Adrenal gland (tissue), 19 donors: ENCODE measurements at places on chromosomes 13 and 19. TPM values are rescaled to one million over a fixed set of nuclear protein-coding genes. Genes with fewer than 3 reads are reported as not detected.
A peak's percentile ranks its signal among the peaks of the same experiment; 100 is the strongest.

JSRP1 gene
- total RNA-seq: 0.54 TPM

CD37 gene
- 23.2 TPM for total RNA-seq

LPAR2 gene
- 2.7 TPM for total RNA-seq

DNA sequence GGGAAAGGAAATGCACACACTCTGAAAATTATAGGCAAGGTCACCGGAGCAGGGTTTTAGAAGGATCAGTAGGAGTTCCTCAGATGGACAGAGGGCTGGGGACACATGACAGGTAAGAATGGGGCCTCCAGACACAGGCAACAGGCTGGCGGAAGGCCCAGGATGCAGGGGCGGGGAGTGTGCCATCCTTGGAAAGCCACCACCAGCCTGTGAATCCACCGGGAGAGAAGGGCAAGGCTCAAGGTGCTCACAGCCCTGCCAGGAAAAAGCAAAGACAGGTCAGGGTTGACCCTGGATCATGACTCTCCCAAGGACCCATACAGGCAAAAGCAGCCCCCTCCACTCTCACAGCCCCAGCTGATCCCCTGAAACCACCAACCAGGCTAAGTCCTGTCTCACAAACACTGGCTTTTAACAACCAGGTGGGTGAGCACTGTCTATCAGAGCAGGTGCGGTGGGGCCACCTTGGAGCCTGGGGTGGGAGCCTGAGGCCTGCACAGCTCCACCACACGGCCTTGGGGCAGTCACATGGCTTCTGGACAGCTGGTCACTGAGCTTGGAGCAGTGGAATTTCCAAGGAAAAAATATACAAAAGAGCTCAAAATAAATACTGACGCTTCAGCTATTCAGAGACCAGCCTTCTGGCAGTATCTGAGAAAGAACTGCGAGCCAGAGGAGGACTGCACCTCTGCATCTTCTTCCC lies 35.2 kb upstream of the ISYNA1 start:
- H3K36me3 ChIP-seq: peaks cover 9% of the 10 kb centered on the region
- peak overlapping the region; percentile 36 for H3K27ac ChIP-seq
- H3K4me1 ChIP-seq: peaks cover 17% of the 10 kb centered on the region
- no peaks in the 10 kb centered on the region for H3K27me3 ChIP-seq
- no peak overlapping the region for H3K4me3 ChIP-seq

DNA sequence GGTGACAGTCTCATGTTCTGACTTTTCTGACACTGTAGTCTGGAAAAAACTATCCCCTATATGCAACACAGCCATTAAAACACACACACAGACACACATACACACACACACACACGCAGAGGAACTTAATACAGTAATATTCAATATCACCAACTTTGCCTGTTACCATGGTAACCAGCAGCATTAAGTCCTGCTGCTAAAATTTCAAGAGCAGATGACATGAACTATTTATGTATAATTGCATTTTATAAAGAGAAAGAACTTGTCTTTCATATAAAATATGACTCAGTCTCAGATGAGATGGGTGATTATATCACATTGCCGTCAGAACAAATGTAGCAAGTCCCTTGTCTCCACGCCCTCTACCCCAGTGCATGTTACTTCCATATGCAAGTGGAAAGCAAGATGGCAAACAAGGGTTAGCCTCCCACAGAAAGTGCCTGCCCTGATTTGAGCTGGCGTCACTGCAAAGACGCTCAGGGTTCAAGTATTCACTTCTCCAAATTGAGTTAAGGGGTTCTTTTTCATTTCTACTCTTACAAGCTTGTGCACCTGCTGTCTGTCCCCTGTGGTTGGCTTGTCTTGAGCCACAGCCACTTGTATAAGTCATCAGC lies 576.8 kb downstream of the UQCRFS1 start:
- H3K27me3 ChIP-seq: no peaks in the 10 kb centered on the region
- no peak overlapping the region for H3K27ac ChIP-seq
- H3K36me3 ChIP-seq: no peaks in the 10 kb centered on the region
- H3K4me1 ChIP-seq: no peaks in the 10 kb centered on the region
- no peak for DNase-seq
- H3K4me3 ChIP-seq: no peak overlapping the region

- peaks cover 17% of the 10 kb centered on the region for H3K4me1 ChIP-seq
- H3K27ac ChIP-seq: no peak overlapping the region
- no peaks in the 10 kb centered on the region for H3K27me3 ChIP-seq
- peaks cover 62% of the 10 kb centered on the region for H3K36me3 ChIP-seq
- H3K4me3 ChIP-seq: no peak overlapping the region
- no peak for DNase-seq
Measured at GRCh38 chr19:4707956-4708650, 15.5 kb downstream of the DPP9 start.

- DNase-seq: no peak
- H3K36me3 ChIP-seq: no peaks in the 10 kb centered on the region
- H3K27ac ChIP-seq: no peak overlapping the region
- H3K4me3 ChIP-seq: no peak overlapping the region
Measured at GRCh38 chr13:101917833-101918661, 465.6 kb downstream of the ITGBL1 start.
